CD4-positive, CD25-positive, alpha-beta regulatory T cell (primary cell): ENCODE measurements at places on chromosomes 1 and 21. TPM values are rescaled to one million over a fixed set of nuclear protein-coding genes. Genes with fewer than 3 reads are reported as not detected.

Gene PLA2G2C
- polyA plus RNA-seq, result not detected

GRCh38 chr1:115112496-115113375 lies 23.4 kb upstream of the TSPAN2 start:
- peak; percentile 42 for DNase-seq

DNA sequence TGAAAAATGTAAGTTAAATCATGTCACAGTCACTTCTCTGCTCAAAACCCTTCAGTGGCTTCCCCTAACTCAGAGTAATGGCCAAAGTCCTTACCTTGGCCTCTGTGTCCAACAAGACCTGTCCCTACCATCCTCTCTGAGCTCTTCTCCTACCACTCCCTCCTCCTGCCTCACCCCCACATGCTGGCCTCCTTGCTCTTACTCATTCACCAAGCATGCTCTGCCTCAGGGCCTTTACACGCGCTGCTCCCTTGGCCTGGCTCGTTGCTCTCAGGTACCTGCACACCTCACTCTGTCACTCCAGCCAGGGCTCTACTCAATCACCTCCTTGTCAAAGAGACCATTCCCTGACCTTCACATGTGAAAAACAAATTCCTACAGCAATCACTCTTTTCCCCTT lies 54.2 kb downstream of the SEC16B start:
- DNase-seq, result no peak

Gene INAVA
- 0.57 TPM for polyA plus RNA-seq

DNA sequence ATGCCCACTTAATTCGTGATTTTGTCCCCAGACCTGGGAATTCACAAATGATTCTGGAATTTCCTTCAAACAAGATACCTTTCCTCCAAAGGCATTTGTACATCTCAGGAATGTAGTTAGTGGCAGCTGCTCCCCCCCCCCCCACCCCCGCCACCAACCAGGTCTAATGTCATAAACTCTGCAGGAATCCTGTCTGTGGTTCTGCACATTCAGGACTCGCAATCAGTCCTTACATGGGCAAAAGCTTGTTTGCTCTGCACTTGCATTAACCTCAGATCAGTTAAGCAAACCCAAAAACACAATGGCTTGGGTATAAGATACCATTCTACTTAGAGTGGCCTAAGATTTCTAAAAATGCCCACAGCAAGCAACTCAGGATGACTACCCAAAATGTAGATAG lies 143.8 kb downstream of the TGFB2 start:
- no peak for DNase-seq

GRCh38 chr1:229132706-229133105 lies 138.2 kb upstream of the RAB4A start:
- no peak for DNase-seq

DNA sequence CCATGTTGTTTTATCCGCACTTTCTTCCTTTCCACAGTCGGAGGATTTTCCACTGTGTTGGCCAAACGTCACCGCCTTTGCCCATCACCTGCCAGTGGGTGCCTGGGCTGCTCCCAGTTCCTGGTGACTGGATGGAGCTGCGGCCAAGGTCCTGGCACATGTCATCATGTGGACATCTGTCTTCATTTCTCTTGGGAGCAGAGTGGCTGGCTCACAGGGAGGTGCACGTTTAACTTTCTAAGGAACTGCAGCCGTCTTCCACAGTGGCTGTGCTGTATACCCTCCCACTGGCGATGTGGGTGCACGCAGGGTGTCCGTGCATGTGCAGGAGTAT lies 19.5 kb upstream of the RNF223 start:
- DNase-seq, result no peak

GRCh38 chr1:95323123-95323522 lies 89.1 kb downstream of the RWDD3 start:
- DNase-seq, result no peak

- no peak for DNase-seq
Observed at GRCh38 chr1:8430476-8430875, 112.6 kb downstream of the SLC45A1 start.

- DNase-seq, result peak; percentile 52
Observed at GRCh38 chr1:224497714-224498573, 63.3 kb upstream of the WDR26 start.

- DNase-seq, result no peak
Observed at GRCh38 chr1:27299385-27300271, 22.3 kb upstream of the TMEM222 start.

GRCh38 chr1:24058671-24059455 lies 53.1 kb downstream of the MYOM3 start:
- no peak for DNase-seq
